ENCODE measurements at places on chromosomes 3 and 15. TPM values are rescaled to one million over a fixed set of nuclear protein-coding genes. Genes with fewer than 3 reads are reported as not detected.

UROC1 gene
- not detected for total RNA-seq

B3GALNT1 gene
- 10.8 TPM for total RNA-seq

ROPN1 gene
- 6.1 TPM for total RNA-seq

ACAD9 gene
- total RNA-seq = 43.9 TPM

SAMMSON gene
- total RNA-seq = 0.98 TPM

CFAP100 gene
- total RNA-seq = not detected

ZNF710 gene
- 4.0 TPM for total RNA-seq

CYP8B1 gene
- not detected for total RNA-seq

CIDEC gene
- 1,697 TPM for total RNA-seq

CTXN2 gene
- total RNA-seq = not detected

UBR1 gene
- 33.0 TPM for total RNA-seq

PLA2G4F gene
- total RNA-seq = under 0.01 TPM

RARRES1 gene
- total RNA-seq = 3.5 TPM

HLTF gene
- 14.7 TPM for total RNA-seq
